ENCODE measurements at places on chromosomes 5 and 9.

- peak; percentile 48 for DNase-seq
These were observed at the start of gene LIFR for GRCh38 chr5:38556599-38557307. LIFR (minus strand) TSS chr5:38556646; CDS start chr5:38530647, 25,999 bp downstream.

DNA sequence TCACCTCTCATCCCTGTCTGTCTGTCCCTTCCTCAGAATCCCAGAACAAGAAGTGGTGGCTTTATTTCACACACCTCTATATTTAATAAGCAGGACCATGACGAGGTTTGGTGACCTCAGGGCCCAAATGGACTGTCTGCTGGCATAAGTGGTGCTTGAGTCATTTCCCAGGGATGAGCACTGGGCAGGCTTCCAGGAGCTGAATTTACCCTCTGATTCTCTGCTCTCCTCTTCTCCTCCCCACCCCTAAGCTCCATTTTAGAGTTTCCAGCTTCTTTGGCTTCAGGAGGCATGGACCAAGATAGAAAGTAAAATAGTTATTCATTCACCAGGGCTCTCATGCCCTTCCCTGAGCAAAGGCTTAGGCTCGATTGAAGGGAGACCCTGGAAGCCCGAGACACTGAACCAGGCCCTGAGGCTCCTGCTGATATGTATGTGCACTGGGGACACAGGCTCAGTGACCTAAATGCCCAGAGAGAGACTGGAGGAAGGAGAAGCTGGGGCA is 69.1 kb downstream of the PPARGC1B start:
- DNase-seq, result no peak

DNA sequence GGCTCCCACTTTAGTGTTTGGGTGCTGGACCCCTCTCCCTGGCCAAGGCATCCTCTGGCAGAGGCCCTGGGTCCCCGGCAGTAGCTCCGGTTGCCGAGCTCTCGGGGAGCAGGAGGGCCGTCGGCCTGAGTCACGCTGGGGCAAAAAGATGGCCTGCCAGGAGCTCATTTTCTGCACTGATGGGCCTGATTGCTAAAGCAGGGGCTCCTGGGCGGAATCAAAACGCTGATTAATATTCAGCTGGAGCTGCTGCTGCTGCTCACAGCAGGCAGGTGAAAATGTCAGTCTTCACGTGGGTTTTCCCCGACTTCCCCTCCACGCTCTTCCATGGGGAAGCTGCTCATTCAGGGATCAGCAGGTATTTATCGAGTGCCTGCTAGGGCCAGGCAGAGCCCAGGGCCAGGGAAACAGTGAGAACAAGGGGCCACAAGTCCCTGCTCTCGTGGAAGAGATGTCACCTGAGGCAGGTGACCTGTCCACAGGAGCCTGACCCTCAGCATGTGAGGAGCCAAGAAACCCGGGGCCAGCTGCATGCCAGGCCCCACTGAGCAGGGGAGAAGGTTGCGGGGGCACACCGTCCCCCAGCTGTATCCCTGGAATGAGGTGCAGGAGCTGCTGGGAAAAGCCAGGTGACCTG is 22.1 kb downstream of the LAMC3 start:
- no peak for DNase-seq

- DNase-seq, result no peak
These were observed 59.2 kb upstream of the CDH10 start for GRCh38 chr5:24703934-24704333.

DNA sequence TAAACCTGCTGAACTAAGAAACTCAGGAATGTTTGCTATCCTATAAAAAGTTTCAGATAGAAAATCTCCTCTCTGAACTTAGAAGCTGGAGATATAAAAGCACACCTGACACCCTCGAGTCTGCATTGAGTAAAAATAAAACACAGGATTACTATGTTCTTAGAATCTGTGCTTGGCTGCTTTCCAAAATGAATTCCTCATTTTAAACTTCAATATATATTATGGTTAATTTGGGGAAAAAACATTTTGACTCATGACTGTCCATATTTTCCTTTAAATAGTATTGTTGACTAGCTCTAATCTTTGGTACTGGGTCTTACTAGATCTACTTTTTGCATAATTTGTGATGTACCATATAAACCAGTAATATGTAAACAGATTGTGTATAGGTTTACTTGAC is 36.7 kb downstream of the FBXW2 start:
- no peak for DNase-seq

- no peak for DNase-seq
These were observed 67.6 kb upstream of the NR3C1 start for GRCh38 chr5:143471041-143471509.

GRCh38 chr9:111961575-111961974 is 65.0 kb downstream of the UGCG start:
- DNase-seq, result no peak

- no peak for DNase-seq
These were observed 437.8 kb downstream of the ARHGEF28 start for GRCh38 chr5:74063821-74064220.

DNA sequence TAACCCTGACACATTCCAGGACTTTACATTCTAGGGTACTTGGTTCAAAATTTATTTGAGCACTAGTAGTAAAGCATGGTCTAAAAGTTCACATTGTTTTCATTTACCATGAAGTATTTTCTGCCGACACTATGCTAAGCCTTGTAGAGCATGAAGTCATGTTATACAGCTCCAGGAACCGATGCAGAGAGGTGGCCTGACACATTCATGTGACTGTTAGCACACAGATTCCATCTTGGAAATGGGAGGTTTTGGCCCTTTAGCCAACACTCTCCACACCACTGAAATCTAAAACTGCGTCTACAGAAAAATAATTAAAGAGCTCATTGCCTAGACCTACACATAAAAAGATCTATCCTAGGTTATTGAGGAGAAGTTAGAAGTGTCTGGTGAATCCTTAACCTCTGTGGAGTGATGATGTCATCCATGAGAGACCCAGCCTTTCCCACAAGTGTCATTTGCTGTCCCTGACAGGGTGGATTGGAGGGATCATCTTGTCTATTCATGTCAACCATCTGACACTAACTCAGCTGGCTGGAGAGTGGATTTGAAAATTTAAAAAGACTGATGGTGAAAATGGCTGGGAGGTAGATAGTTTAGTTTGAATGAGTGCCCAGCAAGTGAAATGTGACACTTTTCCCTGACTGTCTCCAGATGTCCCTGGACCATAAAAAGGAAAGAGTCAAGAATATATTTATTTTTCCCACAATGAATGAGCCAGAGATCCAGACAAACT is 1.3 kb downstream of the RANBP3L start:
- DNase-seq, result no peak

GRCh38 chr9:69130456-69131441 is 43.3 kb upstream of the TJP2 start:
- no peak for DNase-seq
